Naive B cell (primary cell): ENCODE measurements at places on chromosomes 7 and 10. TPM values are rescaled to one million over a fixed set of nuclear protein-coding genes. Genes with fewer than 3 reads are reported as not detected.
A peak's percentile ranks its signal among the peaks of the same experiment; 100 is the strongest.

GRCh38 chr10:33863352-33863751 lies 528.9 kb upstream of the NRP1 start:
- no peaks in the 10 kb centered on the region for H3K4me1 ChIP-seq
- H3K4me3 ChIP-seq: no peak overlapping the region
- no peak overlapping the region for H3K27ac ChIP-seq
- H3K27me3 ChIP-seq: no peaks in the 10 kb centered on the region
- no peak for DNase-seq

DNA sequence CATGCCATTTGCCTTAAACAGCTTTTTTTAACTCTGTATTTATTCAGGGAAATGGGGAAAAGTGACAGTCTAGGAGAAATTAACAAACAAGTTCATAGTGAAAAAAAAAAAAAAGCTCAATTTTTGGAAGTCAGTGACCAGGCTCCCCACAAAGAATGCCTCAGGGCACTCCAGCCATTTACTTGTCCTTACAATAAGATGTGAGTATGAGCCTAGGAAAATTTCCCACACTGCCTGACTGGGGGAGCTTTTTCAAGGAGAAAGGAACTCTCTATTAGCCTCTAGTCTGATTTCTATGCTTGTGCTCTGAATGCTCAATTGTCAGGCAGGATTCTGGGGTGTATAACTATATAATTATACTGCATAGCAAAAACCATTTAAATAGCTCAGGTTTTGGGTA lies 74.9 kb upstream of the NRBF2 start:
- peaks cover 23% of the 10 kb centered on the region for H3K27me3 ChIP-seq
- H3K4me1 ChIP-seq: no peaks in the 10 kb centered on the region
- H3K36me3 ChIP-seq: no peaks in the 10 kb centered on the region

DNA sequence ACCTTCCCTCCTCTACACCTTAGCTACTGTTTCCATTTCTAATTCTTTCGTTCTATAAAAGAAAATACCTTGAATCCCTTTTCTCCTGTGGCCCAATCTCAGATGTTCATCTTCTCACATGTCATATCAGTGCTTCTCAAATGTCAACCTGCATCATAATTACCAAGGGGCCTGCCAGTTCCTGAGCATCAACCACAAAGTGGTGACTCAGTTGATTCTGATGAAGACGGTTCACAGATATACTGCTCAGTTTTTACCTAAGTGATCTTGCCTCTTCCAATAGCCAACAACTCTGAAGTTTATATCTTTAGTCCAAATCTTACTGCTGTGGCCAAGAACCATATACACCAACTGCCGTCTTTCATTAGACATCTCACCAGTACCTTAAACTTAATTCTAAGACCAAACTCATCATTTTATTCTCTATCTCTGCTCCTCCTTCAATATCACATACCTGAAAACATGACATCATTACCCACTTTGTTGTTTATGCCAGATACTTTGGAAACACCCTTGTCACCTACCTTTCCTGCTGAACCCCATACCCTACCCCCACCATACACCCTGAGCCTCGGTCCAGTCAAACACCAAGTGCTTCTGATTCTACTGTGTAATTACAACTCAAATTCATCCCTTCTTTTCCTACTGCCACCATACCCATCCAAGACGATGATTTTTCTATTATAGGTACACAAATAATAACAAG lies 115.5 kb downstream of the LMBR1 start:
- H3K36me3 ChIP-seq: no peaks in the 10 kb centered on the region
- H3K4me3 ChIP-seq: no peak overlapping the region
- H3K27ac ChIP-seq: no peak overlapping the region
- DNase-seq: no peak

- peak overlapping the region; percentile 18 for H3K27ac ChIP-seq
- H3K4me3 ChIP-seq: peak overlapping the region; percentile 99
- no peaks in the 10 kb centered on the region for H3K27me3 ChIP-seq
- no peak for DNase-seq
These were observed 2.0 kb downstream of the IFRD1 start for GRCh38 chr7:112452102-112452888.

DNA sequence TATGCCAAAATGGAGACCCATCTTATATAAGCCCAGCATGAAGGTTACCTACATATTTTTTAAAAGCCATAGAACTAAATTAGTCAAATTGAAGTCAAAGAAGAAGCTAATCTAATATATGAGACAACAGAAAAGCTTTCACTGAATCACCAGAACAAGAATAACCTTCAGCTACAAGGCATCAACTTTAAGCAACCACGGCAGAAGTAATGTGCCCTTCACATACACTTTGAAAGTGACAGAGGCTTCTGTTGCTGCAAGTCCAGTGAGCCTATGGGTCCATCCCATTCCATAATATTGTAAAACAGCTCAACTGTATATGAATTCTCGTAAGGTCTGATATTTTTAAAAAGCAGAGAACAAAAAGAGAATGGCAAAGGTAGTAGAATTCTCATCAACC lies 36.5 kb downstream of the CTNNA3 start:
- peaks cover 46% of the 10 kb centered on the region for H3K27me3 ChIP-seq
- H3K4me1 ChIP-seq: no peaks in the 10 kb centered on the region
- H3K36me3 ChIP-seq: no peaks in the 10 kb centered on the region
- no peak overlapping the region for H3K27ac ChIP-seq
- no peak overlapping the region for H3K4me3 ChIP-seq

The NPC1L1 gene
- not detected for polyA plus RNA-seq
